ENCODE measurements at places on chromosomes 3 and 15. TPM values are rescaled to one million over a fixed set of nuclear protein-coding genes. Genes with fewer than 3 reads are reported as not detected.

Gene FXR1
- 134 TPM for total RNA-seq

Gene CLDN16
- total RNA-seq, result not detected

Gene SLC22A13
- total RNA-seq, result 0.58 TPM

Gene PLA2G4D
- not detected for total RNA-seq

Gene CGNL1
- not detected for total RNA-seq

DNA sequence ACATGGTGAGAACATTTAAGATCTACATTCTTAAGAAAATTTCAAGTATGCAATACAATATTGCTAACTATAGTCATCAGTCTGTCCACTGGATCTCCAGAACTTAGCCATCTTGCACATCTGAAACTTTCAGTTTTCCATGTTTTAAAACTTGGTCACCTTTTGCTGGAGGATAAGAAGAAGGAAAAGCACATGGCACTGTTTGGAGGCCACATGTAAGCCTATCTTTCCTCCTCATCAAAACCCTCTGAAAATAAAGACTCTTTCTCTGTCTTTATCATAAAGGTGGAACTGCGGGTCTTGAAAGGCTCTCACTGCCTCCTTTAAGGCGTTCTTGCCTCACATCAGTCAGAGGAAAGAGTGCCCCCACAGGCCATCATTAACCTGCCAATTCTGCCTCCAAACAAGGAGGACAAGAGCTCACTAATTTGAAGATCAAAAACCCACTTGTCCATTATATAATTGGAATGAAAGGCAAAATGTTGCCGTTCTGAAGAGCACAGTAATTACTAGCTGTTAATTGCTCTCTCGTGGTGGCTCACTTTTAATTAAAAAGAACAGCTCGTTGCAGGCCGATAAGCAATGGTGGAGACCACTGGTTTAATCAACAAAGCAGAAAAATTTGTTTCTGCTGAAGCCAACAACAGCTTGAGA is 157.8 kb downstream of the MECOM start:
- H3K36me3 ChIP-seq, result no peaks in the 10 kb centered on the region
- no peak overlapping the region for H3K27ac ChIP-seq
- no peak overlapping the region for H3K4me3 ChIP-seq
- H3K27me3 ChIP-seq, result peaks cover 2% of the 10 kb centered on the region
- DNase-seq, result no peak

- H3K4me3 ChIP-seq, result no peak overlapping the region
- no peaks in the 10 kb centered on the region for H3K36me3 ChIP-seq
- H3K4me1 ChIP-seq, result peaks cover 6% of the 10 kb centered on the region
- H3K27me3 ChIP-seq, result no peaks in the 10 kb centered on the region
These were observed 1.4 kb downstream of the LCTL start for GRCh38 chr15:66564136-66565041.

DNA sequence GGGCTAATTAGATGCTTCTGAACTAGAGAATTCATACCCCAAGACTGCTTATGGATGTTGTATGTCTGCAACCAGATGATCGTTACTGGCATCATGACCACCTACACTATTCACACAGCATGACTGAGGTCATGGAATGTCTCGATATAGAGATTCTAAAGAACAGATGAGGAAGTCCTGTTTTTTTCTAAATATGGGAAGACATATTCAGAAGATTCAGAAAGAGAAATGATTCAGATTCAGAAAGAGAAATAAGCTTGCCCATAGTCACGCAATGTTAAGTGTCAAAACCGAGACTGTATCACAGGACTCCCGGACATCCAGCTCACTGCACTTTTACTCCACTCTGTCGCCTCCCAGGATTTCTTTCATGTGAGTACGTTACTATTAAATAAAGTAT is 136.2 kb downstream of the TPRG1 start:
- H3K36me3 ChIP-seq, result no peaks in the 10 kb centered on the region
- H3K27ac ChIP-seq, result no peak overlapping the region
- no peaks in the 10 kb centered on the region for H3K27me3 ChIP-seq

DNA sequence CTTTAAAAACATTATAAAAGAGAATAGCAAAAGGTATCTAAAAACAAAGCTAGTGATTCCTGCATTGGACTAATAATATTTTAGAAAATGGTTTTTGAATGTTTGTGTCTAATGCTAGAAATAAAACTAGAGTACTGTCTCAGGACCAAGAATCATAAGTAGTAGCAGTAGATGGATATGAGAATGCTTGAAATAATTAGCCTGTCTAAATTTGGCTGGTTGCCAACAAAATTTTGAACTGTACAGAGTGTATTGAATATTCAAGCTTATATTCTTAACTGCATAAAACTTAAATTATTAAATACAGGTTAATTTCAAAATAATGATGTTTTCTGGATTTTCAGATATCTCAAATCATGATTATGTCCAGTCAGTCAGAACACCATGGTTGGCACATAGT is 14.0 kb downstream of the ABHD5 start:
- H3K27me3 ChIP-seq, result no peaks in the 10 kb centered on the region
- no peak overlapping the region for H3K27ac ChIP-seq
- no peak overlapping the region for H3K4me3 ChIP-seq
- DNase-seq, result no peak

- H3K4me3 ChIP-seq, result no peak overlapping the region
- H3K4me1 ChIP-seq, result no peaks in the 10 kb centered on the region
- H3K27ac ChIP-seq, result no peak overlapping the region
- H3K36me3 ChIP-seq, result no peaks in the 10 kb centered on the region
- peaks cover 4% of the 10 kb centered on the region for H3K27me3 ChIP-seq
- no peak for DNase-seq
These were observed 15.2 kb downstream of the GXYLT2 start for GRCh38 chr3:72903004-72903403.

DNA sequence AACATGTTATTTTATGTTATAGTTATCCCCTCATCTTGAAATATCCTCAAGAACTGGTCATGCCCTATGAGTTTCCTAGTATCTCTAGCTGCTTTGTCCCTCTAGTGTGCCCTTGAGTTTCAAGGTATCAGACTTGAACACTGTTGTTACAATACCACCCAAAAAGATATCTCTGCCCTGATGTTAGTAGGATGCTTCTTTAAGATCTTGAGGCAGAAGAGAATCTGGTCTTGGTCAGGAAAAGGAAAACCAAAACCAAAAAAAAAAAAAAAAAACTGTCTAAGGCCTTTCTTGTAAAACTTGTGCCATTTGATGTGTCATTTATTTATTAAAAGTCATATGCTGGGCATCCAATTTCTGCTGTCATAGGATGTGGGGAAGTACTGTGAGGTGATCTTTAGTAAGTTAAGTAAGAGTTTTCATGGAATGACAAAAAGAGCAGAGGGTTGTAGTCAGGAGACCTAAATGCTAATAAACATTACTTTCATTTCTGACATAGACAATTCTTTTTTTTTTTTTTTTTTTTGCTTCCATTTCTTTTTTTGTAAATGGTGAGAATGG is 229.7 kb downstream of the NECTIN3 start:
- peak overlapping the region; percentile 49 for H3K4me3 ChIP-seq
- H3K36me3 ChIP-seq, result peaks cover 8% of the 10 kb centered on the region
- H3K27ac ChIP-seq, result peak overlapping the region; percentile 78
